ENCODE measurements at places on chromosomes 2 and 18.

- no peak for DNase-seq
Observed at GRCh38 chr18:62396967-62397366, 71.9 kb downstream of the TNFRSF11A start.

GRCh38 chr18:46591783-46592391, 65.1 kb downstream of the LOXHD1 start:
- DNase-seq, result no peak

DNA sequence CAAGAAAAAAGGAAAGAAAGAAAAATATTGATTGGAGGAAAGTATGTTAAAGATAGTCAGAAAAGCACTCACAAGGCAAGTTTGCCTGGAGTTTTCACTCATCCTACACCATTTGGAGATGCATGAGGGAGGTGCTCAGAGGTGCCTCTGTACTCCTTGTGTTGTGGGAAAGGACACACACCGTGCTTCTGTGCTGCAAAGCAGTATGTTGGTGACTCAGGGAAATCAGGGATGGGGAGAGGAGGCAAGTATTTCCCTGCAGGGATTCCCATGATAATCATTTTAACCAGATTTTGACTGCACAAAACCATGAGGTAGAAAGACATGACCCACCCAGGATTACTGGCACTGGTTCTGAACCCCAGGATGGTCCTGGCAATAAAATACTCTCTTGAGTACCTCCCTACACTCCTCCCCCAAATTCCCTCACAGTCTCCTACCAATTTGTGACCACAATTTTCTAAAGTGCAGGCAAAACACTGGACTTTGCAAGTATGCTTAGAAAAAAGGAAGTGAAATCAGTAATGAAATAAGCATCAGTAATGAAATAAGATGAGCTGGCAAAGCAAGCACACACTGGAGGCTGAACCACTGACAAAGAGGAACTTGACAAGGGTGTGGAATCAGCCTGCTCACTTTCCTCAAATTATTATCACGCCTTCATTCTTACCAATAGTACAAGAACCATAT, 155.5 kb upstream of the ACVR2A start:
- DNase-seq, result no peak

- no peak for DNase-seq
Observed at GRCh38 chr2:68974946-68975665, 670 bp downstream of the GKN1 start.

GRCh38 chr18:69538849-69539248, 138.2 kb downstream of the DOK6 start:
- no peak for DNase-seq

Data from RWPE2 (cell line).